ENCODE measurements at places on chromosomes 3 and 15.

GRCh38 chr3:193794002-193794881 is 201.2 kb downstream of the OPA1 start:
- DNase-seq = no peak

DNA sequence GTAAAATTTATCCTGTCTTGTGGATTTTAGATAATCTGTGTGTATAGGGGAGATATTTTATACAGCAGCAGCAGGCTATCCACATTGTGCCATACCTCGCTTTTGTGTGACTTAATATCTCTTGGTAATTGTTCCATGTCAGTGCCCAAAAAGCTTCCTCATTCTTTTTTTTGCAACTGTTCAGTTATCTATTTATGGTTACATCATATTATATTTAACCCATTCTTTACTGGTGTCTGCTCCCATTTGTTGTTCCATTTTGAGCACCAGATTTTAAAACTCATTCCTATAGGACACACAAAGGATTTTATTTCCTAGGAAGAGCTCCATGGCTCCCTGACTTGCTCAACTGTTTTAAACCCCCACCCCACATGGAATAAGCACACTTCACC is 86.3 kb upstream of the RASGRP1 start:
- no peak for DNase-seq

DNA sequence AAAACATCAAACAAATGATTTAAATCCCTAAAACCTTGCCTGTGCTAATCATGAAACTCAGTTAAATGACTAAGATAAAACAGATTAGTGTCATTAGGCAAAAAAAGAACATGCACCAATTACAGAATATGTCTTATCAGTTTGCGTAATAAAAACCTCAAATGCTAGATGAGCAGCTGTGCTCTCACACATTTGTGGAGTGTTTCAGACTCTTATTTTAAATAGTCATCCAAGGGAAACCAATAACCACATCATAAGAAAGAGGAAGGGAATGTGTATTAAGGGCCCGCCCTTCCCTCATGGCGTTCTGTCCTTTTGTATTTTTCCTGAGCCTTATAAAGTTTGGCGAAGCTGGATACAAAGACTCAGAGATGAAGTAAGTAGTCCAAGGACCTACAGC is 6.6 kb downstream of the SAMMSON start:
- DNase-seq = no peak

DNA sequence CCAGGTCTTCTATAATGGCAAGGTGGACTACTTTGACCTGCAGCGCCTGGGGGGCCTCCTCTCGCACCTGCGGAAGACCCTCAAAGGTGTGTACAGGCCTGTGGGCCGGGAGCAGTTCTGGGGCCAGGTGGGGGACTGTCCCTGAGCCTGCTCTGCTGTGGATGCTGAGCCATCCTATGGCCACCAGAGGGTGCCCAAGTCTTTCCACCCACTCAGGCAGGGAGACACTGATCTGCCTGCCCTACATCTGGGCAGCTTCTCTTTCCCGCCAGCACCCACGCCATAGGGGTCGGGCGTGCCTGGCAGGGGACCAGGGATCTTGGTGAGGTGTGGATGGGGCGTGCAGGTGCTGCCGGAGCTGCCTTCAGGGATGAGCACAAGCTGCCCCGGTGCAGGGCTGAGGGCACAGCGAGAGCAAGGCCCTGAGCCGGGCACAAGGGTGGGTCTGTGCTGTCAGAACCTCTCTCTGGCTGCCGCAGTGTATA is 14.1 kb downstream of the RNF123 start:
- DNase-seq = peak; percentile 61

- no peak for DNase-seq
Observed at GRCh38 chr15:70420086-70420947, 322.6 kb upstream of the TLE3 start.

GRCh38 chr15:82554351-82554750 is 14.1 kb upstream of the RPS17 start:
- no peak for DNase-seq

GRCh38 chr15:92205255-92205739 is 188.4 kb upstream of the ST8SIA2 start:
- DNase-seq = no peak

- no peak for DNase-seq
Observed at GRCh38 chr15:69080295-69081248, 66.1 kb downstream of the NOX5 start.

DNA sequence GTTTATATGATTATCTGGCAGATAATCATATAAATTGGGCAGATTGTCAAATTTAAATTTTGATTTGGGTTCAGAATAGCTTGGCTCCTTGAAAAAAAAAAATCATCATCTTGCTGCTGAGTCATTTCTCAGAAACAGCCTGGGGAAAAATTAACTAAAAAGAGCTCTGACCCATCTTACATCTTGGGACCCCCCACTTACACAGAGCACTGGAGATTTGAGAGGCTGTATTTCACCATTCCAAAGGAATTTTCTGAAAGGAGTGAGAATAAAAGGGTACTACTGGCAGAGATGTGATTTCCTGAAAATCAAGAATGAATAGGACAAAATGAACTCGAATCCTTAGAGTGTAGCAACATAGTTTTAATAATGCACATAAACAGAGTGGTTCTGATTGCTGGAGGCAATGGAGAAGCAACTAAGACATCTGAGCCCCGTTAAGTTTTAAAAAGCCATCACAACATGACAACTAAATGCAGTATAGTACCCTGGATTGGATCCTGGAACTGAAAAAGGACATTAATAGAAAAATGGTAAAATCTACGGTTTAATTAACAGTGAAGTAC is 97.5 kb downstream of the RFTN1 start:
- no peak for DNase-seq

DNA sequence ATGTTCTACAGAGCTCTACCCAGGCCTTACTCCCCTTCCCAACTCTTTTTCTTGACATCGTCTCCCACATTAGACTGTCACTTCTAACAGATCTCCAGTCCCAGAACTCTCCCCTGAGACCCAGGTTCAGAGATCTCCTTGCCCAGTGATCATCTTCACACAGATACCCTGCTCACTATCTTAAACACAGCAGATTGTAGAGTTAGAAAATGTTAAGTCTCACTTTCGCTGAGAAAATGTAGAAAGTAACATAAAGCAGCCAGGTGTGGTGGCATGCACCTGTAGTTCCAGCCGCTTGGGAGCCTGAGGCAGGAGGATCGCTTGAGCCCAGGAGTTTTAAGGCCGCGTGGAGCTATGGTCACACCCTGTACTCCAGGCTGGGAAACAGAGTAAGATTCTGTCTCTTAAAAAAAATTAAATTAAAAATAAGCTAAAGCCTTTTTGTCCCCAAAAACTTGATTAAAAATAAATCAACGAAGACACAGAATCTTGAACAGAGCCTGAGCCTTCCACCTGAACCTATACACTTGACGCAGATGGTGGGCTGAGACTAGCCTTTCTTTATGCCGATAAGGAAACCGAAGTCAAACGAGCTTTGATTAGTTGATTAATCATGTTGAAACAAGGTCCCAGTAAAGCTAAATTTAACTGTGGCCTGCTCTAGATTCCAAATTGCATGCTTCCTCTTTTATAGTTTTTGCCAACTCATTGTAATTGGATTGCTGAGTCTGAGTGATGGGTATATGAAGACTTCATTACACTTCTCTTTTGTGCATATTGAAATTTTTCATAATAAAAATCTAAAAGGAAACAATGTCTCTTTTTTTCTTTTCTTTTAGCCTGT is 31.3 kb upstream of the BLM start:
- DNase-seq = no peak

- no peak for DNase-seq
Observed at GRCh38 chr3:196920733-196921132, 21.6 kb downstream of the NCBP2 start.

GRCh38 chr3:126208606-126209256 is 28.3 kb upstream of the ALDH1L1 start:
- peak; percentile 34 for DNase-seq

GRCh38 chr3:21238661-21239060 is 512.3 kb downstream of the ZNF385D start:
- no peak for DNase-seq

DNA sequence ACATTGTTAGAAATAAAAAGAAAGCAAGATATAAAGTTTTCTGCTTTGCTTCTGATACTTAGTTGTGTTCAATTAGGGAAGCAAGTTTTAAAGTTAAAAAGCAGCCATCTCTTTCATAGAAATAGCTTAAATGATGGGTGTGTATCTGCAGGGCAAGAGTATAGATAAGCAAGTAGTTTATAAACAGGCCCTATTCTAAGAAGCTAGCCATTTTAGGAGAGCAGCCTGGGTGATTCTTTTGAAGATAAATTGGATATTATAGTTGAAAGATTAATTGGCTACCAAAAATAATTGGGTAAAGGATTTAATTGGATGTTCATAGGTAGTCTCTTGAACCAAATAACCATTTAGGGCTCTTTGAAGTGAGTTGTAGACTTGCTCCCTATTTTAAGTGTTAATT is 5.6 kb downstream of the EIF3J start:
- DNase-seq = no peak

- DNase-seq = no peak
Observed at GRCh38 chr15:29031502-29032228, 145.9 kb downstream of the APBA2 start.

- no peak for DNase-seq
Observed at GRCh38 chr15:74785194-74786032, 3.5 kb downstream of the CSK start.

- DNase-seq = no peak
Observed at GRCh38 chr3:113607219-113607596, 74.9 kb downstream of the SIDT1 start.

- peak; percentile 39 for DNase-seq
Observed at GRCh38 chr15:73982222-73982962, 9.7 kb downstream of the STOML1 start.

DNA sequence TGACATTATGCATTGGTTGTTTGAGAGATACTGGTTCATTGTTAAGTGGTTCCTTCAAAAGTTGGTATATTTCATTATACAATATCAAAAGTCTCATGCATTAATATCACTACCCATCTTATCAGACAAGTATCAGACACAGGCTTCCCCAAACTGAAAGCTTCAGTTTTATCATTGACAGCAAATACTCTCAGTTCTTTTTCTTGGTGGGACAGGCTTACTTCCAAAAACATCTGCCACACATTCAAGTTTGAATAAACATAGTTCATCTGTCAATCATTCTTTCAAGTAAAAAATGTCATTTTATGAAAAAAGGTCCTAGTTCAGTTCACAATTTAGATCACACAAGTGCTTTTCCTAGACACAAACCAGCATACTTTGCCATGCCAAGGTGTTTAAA is 280.0 kb upstream of the TRIM42 start:
- no peak for DNase-seq

- no peak for DNase-seq
Observed at GRCh38 chr3:14602804-14603644, 48.5 kb upstream of the CCDC174 start.

DNA sequence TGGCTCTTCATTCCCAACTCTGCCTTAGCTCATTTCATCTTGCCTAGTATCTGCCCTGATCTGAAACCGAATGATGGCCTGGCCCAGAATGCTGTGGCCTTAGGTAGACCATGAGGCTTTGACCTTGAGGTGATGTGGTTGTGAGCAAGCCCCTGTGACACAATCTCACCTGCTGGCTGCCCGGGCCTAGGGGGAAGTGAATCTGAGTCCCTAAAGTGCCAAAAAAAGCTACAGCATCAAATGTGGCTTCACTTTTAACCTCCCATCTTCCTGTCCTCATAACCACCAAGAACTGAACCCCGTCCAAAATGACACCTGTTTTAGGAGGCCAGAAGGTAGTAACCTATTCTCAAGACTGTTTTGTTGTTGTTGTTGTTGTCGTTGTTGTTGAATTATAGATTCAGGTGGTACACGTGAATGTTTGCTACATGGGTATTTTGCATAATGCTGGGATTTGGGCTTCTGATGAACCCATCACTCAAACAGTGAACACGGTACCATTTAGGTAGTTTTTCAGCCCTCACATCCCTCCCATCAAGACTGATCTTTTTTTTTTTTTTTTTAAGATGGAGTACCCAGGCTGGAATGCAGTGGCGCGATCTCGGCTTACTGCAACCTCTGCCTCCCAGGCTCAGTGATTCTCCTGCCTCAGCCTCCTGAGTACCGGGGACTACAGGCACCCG is 54.6 kb downstream of the MCCC1 start:
- no peak for DNase-seq
